ENCODE measurements at places on chromosomes 5 and 9. TPM values are rescaled to one million over a fixed set of nuclear protein-coding genes. Genes with fewer than 3 reads are reported as not detected.

DNA sequence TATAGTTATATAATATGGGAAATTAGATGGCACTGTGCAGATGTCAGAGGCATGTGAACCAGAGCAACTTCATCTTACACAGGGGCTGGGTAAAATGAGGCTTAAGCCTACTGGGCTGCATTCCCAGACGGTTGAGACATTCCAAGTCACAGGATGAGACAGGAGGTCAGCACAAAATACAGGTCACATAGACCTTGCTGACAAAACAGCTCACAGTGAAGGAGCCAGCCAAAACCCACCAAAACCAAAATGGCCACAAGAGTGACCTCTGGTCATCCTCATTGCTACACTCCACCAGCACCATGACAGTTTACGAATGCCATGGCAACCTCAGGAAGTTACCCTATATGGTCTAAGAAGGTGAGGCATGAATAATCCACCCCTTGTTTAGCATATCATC lies 479.4 kb downstream of the TLR4 start:
- DNase-seq: no peak

DNA sequence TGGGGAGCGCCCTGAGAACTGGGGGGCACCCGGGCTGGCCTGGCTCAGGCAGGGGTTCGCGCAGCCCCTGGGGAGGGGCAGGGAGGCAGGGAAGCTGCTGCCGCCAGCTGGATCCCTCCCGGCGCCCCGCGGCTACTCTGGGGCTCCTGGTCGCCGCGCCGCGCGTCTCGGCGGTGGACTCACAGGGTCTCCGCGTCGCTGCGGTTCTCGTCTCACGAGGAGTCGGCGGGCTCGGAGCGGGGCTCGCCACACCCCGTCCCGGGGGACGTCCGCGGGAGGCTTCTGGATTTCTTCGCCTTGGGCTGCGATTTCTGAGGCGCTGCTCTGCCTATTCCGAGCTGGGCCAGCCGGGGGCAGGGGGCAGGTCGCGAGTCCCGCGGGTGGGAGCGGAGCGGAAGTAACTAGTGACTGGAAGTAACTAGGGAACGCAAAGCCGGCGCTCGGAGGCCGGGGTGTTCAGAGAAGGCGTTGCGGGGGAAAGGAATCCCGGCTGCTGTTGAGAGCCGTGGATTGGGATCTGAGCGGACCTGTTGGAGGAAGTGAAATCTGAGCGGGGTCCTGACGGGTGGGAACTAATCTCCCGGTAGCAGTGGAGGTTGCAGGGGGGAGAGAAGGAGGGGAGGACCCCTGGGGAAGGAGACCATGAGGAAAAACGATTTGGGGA lies 511 bp downstream of the CYSTM1 start:
- DNase-seq: no peak

GRCh38 chr5:26031481-26031880 lies 1006.9 kb downstream of the CDH9 start:
- DNase-seq: no peak

DNA sequence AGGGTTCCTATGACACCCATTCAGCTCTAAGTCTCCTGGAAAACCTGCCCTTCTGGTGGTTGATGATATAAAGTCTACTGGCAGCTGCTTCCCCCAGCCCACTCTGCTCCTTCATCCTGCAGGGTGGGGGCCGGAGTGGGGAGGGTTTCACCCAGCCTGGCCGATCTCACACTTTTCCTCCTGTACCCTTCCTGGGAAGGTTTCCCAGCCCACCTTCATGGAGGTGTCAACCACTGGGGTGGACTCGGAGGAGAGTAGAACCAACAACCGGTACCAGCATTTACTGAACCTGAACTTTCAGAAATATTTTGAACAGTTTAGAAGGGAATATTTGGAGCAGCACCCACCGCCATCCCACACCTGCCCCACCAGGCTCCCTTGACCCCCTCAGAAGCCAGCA lies 30.4 kb downstream of the ROR2 start:
- DNase-seq: no peak

DNA sequence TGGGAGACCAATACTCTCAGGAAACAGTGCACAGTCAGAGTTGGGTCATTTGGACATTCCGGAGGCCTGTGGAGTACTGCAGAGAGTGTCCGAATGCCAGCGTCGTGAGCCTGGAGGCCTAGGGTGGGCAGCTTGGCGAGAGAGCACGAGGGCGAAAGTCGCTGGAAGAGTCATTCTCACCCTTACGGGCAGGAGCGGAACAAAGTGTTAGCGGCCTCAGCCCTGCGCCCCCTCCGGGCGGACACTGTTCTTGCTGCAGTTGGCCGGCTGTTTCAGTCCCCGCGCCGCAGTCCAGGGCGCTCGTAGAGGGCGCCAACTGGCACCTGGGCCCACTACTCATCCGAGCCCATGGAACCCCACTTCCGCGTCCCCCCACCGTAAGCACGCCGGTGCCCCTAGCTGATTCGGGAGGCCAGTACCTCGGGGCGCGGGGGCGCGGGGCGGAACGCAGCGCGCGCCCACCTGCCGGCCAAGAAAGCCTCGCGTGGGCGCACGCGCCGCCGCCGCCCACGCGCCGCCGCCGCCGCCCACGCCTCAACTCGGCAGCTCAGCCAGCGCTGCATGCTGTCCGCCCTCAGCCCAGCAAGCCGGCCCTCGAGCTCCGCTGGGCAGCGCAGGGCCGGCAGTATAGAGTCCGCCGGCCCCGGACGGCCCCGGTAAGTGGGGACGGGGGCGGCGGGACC lies 99.7 kb upstream of the CCL21 start:
- DNase-seq: peak; percentile 88

The GDA gene
- 3.1 TPM for total RNA-seq

DNA sequence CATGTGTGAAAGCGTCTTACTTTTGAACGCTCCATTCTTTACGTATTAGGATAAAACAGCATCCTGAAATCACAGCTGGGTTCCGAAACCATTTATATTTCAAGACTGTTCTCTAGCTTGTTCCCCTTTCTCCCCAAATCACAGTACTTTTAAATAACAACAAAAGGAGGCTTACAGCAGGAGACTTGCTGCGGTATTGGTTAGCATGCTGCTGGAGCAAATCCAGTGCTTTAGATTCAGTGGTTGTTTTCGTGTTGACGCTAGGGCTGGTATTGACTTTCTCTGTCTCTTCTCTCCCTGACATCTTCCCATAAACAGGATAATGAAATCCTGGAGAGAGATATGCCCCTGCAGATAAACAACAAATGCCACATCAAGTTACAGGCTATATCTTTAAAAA lies 103.1 kb downstream of the ZNF608 start:
- peak; percentile 51 for DNase-seq

- DNase-seq: peak; percentile 43
Measured at GRCh38 chr5:83354958-83355357, 116.6 kb upstream of the VCAN start.

The RNF183 gene
- not detected for total RNA-seq

The JAKMIP2 gene
- 1.7 TPM for total RNA-seq

The FBXO38 gene
- total RNA-seq: 37.9 TPM

The ELAVL2 gene
- total RNA-seq: 25.9 TPM

DNA sequence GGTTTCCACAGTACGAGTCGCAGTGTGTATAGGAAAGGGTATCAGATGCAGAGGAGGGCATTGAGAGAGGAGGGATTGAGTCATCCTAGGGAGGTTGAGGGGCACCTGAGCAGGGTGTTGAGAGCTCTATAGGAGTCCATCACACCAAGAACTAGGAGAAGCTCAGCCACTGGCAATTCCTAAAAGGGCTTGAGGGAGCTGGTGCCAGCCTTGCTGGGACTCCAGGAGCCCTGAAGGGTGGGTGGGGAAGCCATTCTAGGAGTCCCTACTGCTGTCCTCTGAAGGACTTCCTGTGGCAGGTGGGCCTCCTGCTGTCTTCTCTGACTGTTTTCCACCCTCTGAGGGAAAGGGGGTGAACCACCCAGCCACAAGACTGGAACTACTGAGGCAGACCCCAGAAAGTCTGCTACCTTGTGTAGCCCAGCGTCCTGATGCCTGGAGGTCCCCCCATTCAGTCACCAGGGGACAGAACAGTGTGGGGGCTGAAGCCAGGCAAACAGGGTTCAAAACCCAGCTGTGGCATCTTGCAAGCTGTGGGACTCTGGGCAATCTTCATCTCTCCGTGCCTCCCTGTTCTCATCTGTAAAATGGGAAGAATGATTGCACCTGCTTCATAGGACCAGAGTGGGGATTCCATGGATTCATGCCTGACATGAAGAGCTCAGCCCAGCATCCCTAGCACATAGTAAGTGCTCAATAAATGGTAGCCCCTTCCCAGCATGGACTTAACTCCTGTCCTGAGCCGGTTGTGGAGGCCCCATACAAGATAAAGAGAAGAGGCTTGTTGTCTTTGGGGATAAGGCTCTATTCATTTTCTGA lies 149.5 kb downstream of the C9orf50 start:
- DNase-seq: no peak

GRCh38 chr5:111398013-111398412 lies 114.3 kb downstream of the STARD4 start:
- no peak for DNase-seq

The PCDHB14 gene
- 0.26 TPM for total RNA-seq

The NR5A1 gene
- total RNA-seq: 0.30 TPM

DNA sequence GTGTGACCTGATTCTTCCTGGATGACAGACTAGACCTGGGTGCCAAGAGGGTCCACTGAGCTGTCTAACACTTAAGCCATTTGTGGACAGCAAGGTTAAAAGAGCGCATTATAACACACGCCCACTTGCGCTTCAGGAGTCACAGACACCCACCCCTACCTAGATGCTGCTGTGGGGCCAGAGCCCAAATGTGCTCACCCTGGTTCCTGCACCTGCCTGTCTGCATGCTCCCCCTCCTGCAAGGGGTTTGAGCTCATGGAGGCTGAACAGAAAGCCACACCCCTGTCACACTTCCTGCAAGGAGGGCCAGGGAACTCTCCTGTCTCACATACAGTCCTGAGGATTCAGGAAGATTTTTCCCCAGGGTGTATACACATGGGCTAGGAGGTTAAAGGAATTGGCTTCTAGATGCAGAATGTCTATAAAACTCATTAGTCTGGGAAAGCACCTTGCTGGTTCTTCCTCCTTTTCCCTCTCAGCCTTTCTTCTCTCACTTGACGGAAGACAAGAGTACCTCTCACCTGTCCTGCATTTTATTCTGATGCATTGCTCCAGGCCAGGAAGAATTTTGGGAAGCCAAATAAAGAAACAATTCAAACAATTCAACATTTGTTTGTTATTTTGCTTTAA lies 87.4 kb upstream of the LHFPL2 start:
- no peak for DNase-seq

The PDE8B gene
- total RNA-seq: 0.03 TPM

DNA sequence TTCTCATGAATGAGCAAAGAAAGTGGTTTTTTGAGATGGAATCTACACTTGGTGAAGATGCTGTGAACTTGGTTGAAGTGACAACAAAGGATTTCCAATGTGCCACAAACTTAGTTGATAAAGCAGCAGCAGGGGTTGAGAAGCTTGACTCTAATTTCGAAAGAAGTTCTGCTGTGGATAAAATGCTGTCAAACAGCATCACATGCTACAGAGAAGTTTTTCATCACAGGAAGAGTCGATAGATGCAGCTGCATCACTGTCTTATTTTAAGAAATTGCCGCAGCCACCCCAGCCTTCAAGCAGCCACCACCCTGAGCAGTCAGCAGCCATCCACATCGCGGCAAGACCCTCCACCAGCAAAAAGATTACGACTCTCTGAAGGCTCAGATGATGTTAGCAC lies 78.6 kb downstream of the TRIO start:
- no peak for DNase-seq

The ELOVL7 gene
- total RNA-seq: 2.6 TPM

DNA sequence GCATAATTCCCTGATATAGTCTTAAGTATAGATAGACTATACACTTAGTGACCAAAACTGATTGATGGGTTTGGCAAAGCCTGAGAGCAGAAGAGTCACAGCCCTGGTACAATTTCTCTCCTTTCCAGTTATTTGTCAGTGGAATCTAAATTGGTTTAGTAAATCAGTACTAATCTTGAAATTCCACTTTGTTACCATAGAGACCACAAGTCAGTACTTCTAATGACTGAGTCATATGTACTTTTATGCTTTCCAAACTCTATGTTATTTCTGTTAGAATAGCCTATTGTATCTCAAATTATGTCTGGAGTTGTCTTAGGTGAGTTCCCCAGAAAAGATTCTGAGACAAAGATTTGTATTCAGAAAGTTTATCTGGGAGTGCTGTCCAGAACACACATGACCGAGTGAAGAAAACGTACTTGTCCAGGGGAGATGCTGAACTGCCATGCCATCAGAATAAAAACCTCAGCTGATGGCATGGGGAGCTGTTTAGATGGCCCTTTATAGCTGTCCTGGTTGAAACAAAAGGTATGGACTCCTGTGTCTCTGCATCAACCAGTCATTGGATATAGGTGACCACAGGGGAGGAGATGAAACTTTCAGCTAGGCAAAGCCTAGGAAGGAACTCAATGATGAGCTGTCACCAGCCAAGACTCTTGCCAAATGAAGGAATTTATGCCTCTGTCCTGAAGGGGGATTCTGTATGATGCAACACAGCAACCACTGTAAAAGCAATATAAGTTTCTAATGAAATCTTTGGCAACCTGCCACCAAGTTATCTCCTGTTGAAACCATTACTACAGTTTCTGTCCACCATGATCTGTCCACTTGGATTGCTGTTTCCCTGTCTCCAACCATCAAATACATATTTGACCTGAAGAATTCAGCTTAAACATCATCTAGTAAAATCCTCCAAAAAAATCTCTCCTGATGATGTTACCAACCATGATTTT lies 18.0 kb upstream of the SMC2 start:
- no peak for DNase-seq

DNA sequence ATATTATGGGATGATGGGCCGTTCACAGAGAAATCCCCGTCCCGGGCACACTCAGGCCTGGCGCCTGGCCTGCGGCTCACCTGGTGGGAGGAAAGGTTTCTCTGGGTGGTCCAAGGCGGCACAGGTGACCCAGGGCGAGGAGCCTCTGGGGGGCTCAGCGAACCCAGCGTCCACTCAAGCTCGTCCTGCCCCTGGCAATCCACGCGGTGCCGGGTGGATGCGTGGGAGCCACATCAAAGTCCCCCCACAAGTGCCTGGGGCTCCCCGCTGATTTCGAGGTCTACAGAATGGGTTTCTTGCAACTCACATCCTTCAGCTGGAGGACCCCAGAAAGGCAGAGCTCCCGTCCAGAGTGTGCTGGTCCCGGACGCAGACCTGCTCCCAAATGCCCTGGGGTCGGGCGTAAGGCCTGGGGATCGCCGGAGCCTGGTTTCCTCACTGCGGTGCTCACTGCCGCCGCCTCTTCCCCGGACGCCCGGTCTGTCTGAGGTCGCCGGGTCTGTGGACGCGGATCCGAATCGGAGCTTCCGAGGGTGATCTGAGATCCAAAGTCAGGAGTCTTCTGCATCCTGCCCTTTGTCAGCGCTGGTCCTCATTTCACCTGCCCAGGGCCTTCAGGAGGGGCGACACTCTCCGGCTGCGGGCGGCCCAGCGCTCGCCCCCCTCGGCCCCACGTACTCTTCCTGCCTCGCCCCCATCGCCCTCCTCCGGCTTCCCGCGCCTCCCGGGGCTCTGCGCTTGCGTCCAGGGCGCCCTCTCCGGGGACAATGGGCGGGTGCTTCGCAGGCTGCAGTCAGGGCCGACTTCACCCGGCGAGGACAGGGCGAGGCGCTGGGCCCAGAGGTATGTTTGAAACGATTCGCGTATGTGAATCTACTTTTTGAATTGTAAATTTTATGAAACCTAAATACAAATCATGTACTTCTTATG lies 20.0 kb upstream of the RUFY1 start:
- DNase-seq: peak; percentile 93
